ENCODE measurements at places on chromosomes 4 and X.

DNA sequence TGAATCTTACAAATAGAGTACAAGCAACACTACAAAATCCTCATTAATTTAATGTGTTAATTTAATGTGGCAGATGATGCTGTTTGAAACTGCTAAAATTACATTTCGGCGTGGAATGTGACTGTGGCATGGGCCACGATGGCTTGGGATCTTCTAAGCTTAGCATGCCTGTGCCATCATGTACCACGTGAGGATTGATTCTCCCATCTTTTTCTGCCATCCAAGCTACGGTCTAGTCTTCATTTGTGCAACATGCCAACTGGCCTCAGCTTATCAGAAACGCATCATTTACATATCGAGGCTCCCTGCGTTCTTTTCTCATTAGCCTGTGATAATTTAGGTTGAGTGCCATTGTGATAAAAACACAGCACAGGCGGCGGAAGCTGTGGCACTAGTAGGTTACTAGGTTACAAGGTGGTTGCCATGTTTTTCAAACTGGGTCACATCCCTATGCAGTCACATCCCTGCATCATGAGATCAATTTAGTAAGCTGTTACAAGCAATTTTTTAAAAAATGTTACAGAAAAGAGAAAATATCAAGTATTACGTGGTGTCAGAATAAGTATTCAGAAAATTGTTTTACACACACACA, 189.9 kb upstream of the RBPJ start:
- DNase-seq, result no peak

- no peak for DNase-seq
Observed at GRCh38 chr4:111678479-111678878, 466.8 kb upstream of the FAM241A start.

GRCh38 chr4:142354794-142355420, 491.2 kb downstream of the INPP4B start:
- DNase-seq, result no peak

GRCh38 chr4:8547912-8548730, 32.1 kb upstream of the GPR78 start:
- no peak for DNase-seq

GRCh38 chr4:115090483-115091075, 22.8 kb downstream of the NDST4 start:
- no peak for DNase-seq

DNA sequence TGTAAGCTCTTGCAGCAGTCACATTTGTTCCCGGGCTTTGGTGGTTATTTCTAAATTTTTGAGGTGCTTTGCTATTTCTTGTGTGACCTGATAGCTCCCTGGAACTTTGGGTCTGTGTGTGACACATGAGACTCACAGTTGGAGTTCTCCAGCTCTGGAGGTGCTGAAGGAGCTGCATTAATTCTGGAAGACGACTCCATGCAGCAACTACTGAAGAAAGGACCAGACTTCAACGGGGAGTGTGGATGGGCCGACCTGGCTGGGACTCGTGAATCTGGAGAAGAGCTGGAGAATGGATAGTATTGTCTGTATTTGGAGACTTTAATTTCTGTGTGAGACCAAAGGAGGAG, 1.5 kb downstream of the MRFAP1 start:
- no peak for DNase-seq

GRCh38 chr4:126242679-126243390, 928.1 kb downstream of the FAT4 start:
- DNase-seq, result no peak

- no peak for DNase-seq
Observed at GRCh38 chrX:150475461-150475860, 93.0 kb upstream of the MTM1 start.

DNA sequence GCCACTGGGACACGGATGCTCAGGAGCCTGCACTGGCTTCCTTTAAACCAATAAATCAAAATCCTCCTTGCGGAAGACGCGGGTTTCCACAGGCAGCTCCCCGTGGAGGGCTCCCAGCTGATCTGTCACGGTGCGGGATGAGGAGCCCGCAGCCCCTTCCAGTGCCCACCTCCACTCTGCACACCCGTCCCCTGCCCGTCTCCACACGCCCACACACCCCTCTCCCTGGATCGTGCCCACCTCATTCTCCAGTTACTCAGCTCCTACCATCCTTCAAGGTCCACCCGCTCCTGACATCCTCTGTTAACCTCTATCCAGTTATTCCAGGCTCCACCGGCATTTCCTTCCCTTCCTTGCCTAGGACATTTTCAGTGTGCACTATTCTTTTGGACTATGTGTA, 895.9 kb downstream of the TRIML1 start:
- no peak for DNase-seq

- no peak for DNase-seq
Observed at GRCh38 chr4:42490015-42490414, 92.7 kb downstream of the SHISA3 start.

DNA sequence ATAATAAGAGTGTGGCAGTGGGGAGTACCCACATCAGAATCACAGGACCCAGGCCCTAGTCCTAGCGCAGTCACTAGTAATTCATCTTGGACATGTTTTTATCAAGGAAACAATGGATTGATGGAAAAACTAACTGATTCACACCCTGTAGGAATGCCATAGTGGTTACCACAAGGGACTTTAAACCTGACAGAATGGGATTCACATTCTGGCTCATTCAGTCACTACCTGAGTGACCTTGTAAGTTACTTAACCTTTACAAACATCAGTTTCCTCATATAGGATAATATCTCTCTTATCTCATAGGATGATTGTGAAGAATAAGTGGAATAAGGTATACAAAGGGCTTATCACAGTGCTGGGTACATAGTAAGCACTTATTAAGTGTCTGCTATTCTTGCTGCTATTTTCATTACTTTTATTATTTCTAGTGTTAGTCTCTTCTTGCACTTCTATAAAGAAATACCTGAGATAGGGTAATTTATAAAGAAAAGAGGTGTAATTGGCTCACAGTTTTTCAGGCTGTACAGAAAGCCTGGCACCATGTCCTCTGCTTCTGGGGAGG, 247.5 kb upstream of the KLF3 start:
- no peak for DNase-seq

DNA sequence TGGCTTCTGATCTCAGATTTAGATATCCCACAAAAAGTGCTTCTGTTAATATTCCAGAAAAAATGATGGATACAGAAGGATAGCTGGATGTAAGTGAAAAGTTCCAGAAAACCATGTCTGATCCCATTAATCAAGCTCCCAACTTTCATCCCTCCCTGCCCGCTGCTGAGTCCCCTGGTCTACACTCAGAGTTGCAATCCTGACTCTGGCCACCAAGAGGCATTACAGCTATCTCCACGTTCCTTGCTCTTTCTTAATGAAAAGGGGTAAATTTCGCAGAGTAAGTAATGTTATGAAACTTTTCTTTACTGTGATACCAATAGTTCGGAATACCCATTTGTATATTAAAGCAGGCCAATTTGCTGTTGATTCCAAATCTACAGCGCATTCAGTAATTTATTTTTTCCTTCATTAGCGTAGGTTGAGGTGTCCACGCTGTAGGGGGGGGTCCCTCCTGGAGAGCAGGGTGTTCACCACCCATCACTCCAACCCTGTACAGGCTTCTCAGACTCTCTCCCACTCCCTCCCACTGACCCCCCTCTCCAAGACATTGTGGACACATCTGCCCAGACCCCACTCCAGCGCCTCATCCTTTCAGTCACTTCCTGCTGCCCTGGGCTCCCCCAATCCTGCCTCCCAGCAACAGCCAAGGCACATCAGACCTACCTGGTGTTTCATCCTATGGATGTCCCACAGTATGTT, 55.1 kb downstream of the RAB40A start:
- peak; percentile 49 for DNase-seq

DNA sequence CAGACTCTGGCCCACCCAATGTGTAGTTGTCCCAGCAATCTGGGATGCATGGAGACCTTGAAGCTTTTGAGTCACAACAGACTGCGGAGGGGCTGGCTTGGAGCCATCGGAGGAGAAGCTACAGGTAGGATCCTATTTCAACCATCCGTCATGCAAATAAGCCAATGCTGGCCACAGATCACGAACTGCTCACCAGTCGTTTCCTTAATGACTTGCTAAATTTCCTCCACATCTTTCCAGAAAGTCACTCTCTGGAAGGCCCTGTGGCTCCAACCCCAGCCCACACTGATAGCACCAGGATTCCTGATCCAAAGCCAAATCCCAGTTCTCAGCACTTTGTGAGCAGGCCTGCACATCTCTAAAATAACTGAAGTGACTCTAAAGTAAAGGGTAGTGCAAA, 321.3 kb downstream of the RAB28 start:
- no peak for DNase-seq

DNA sequence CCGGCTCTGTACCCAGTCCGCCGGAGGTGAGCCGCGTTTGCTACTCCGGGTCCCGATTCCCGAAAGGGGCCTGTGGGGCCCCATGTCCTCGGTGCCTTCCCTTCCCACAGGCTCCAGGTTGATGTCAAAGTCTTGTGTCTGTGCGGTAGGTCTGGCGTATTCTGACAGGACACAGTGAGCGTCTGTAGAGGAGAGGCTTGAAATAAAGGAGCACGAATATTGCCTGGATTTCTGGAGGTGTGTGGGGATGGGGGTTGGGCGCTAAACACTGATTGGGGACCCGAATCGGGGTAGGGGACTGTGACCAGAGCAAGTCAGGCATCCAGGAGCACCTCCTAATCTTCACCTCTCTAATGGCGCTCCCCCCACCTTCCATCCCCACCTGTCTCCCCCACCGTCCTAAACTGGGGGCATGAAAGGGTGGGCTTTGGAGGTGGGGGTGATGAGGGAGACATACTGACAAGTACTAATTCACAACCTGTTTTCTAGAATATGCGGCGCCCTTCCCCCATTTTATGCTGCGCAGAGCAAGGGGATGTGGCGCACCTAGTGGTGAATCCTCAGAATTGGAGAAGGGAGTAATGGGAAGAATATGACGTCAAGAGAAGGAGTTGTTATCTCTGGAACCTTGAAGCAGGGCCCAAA, 855 bp downstream of the GPRASP2 start:
- peak; percentile 70 for DNase-seq

- DNase-seq, result no peak
Observed at GRCh38 chr4:100509386-100509785, 8.4 kb downstream of the EMCN start.

DNA sequence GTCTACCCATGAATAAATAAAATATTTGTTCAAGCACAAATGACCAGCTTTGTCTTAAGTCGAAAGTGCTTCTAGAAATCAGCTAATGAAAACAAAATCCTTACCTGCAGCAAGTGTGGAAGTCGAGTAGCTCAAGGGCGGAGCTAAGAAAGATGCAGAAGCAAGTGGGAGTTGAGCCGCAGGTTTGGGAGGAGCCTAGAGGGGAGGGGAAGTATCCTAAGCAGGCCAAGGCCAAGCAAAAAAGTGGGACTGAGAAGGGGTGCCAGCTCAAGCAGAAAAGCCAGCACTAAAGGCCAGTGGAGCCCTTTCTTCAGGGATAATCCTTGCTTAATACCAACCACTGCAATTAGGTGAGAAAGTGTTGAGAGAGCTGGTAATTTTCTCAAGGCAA, 60.8 kb downstream of the DLG3 start:
- DNase-seq, result no peak

DNA sequence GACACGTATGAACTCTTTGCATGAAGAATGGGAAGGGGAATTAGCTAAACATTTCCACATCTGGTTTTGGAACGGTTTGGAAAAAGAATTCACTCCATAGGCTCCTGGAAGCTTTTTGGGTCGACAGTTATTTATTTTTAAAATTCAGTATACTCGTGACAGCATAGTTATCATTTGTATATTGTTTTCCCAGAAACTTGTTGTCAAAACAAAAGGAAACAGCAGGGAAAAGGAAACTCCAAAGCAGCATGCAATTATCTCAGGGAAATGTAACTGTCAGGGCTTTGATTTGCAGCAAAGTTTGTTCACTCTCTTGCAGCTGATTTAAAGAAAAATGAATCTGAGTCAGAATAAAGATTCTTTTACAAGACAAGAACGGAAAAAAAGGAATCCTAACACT, 86.5 kb downstream of the PLAC1 start:
- no peak for DNase-seq

- DNase-seq, result peak; percentile 57
Observed at GRCh38 chr4:145557720-145558119, 61.5 kb upstream of the MMAA start.

DNA sequence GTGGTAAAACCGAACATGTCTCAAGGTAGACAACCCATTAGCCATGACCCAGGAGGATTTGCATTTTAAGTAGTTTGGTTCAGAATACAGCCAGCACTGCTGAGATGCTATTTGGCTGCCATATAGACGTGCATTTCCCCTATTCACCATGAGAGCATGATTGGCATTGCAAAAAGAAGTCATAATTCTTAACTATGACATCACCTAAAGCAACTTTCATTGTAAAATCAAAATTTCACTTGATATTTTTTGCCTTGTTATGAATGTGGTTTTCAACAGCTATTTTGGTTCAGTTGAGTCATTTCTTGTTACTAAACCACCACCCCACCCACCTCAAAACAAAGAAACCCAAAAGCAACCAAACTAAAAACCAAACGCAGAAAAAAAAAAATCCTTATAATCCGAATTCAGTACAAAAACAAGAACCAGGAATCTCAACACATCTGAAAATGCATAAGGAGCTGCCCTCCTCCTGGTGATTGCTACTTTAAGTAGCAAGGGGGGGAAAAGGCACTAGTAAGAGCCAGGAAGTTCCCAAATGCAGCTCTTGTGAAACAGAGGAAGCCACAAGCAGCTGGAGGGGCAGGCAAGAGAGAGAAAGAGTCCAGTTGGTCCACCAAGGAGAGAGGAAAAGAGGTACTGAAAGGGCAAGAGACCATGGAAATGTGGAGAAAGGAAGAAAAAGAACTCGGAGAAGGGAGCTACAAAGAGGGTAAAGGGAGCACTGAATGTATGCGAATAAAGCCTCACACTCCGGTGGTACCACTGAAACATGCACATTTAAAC, 3.1 kb downstream of the SLITRK4 start:
- DNase-seq, result no peak

DNA sequence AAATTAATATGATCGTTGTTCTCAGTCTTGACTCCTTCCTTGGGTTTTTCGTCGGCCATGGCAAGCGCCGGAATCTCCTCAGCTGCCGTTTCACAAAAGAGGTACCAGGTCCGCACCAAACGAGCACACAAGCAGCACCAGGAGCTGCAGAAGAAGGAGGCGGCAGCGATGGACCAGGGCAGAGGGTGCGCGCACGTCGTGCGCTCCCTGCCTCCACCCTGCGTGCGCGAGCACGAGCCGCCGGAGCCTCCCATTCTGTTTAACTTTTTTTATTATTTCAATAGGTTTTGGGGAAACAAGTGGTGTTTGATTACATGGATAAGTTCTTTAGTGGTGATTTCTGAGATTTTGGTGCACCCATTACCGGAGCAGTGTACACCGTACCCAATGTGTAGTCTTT, 158.2 kb downstream of the PLS3 start:
- no peak for DNase-seq

DNA sequence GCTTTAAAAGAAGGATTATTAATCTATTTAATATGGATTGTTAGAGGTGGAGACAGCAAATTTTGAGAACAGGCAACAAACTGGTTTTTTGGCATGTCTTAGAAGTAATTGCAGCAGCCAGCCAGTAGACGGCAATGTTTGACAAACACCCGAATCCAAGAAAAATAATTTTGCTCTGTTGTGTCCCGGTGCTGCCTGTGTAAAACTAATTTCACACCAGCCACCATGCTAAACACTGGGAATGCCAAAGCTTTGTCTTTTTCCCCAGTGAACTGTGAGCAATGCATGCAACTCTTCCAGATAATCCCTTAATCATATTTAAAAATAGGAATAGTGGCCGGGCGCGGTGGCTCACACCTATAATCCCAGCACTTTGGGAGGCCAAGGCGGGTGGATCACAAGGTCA, 25.9 kb downstream of the SMIM31 start:
- peak; percentile 52 for DNase-seq

- DNase-seq, result no peak
Observed at GRCh38 chr4:8912089-8912455, 40.4 kb upstream of the HMX1 start.

GRCh38 chr4:158787709-158788475, 19.1 kb downstream of the FNIP2 start:
- DNase-seq, result peak; percentile 58
